Right hindlimb (tissue), 1 donor: ENCODE measurements at places on chromosomes 16 and 17.

GRCh38 chr17:64148017-64148631 lies 18.2 kb upstream of the ERN1 start:
- no peak for DNase-seq

GRCh38 chr17:72165192-72165866 lies 44.5 kb downstream of the SOX9 start:
- DNase-seq = no peak

DNA sequence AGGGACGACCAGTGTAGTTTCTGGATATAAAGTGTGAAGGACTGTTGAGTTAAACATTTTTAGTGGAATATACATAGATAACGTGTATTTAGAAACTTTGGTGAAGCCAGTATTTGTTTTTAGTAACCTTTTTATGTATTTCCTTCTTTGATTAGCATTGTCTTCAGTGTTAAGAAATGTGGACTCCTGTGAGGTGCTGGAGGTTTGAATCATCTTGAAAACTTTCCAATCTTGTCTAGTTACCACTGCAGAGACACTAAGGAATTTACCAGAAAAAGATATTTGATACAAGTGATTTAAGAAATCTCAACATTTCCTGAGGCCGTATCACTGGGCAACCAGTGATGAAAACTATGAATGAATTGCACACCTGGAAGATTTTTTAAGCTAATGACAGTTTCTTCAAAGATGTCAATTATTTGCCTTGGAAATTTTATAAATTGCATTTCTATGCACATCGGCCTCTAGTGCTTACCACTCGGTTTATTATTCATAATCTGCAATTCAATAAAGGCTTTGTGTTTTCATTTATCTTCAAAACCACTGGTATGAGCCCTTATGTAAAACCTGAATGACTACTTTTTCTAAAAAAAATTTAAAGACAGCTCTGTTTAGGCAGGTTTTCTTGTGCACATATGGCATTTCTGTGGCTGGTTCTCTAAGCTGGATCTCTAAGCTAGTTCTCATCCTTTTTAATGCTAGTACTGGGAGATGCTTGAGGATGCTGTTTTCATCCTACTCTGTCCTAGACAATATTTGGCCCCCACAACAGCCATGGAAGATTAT lies 31.4 kb upstream of the ADCY7 start:
- DNase-seq = no peak

GRCh38 chr16:57152096-57153093 lies 33.4 kb downstream of the PSME3IP1 start:
- no peak for DNase-seq

DNA sequence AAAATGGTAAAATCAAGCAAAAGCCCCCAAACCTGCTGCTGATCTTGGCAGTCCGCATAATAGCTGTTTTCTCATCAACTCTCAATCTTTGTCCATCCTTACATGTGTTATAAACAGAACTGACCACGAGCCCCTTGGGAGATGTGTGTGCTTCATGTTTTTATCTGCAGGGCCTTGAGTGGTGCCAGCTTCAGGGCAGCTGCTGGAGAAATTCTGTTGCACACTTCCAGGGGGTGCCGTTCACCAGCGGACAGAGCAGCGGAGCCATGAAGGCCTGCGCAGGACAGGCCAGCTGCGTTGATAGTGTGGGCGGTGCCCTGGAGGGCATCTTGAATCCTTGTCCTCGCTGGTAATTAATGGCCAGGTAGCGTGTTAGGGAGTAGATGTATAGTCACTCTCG lies 20.1 kb downstream of the MPRIP start:
- DNase-seq = peak; percentile 11

DNA sequence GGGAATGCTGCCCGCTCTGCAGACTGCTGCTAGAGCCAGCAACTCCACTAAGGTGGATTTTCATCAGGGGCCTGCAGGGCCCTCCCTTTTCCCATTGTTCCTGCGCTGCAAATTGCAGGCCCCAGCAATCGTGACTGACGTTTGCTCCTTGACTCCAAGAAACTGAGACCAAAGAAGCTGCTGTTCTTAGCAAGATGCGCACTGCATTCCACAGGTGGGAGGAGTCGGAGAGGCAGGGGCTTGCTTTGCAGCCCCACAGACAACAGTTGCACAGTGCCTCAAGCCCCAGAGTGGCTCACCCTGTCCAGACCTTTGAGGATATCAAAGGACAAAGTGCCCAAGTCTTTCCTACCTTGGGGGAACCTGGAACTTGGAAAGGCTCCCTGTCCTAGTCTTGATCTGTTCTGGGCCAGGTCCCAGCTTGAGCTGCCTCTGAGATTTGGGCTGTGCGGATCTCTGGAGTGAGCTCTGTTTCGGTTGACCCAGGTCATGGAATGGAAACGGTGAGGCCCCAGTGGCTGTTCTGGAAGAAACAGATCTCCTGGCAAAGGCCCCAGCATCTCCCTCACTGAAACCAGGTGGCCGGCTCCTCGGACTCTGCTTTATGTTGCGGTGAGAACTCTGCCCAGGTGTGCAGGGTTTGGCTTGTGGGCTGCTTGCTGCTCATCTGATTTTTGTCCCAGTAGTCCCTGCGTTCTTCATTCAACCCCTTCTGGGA lies 24.9 kb downstream of the PLCD3 start:
- peak; percentile 57 for DNase-seq

DNA sequence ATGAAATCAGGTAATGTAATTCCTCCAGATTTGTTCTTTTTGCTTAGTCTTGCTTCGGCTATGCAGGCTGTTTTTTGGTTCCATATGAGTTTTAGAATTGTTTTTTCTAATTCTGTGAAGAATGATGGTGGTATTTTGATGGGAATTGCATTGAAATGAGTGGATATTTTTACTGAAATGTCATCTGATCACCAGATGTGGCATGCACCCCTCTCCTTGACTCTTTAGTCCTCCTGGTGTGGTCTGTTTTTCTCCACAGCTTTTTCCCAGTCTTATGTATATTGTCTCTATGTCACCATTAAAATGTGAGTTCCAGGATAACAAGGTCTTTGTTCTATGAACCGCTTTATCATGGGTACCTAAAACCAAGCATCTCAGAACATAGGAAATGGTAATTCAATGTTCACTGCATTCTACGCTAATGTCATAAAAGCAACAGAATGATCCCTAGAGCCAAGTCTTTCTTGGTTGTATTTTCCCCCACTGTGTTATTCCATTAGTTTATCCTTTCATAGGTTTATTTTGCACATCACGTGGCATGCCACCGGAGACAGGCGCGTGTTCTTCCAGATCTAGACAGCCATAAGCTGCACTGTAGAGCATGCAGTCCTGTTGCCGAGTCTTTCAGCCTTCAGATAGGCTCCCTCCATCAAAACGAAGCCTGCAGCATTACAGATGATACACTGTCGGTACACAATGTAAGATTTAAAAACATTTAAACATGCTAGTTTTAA lies 172.5 kb downstream of the RPTOR start:
- DNase-seq = no peak

GRCh38 chr16:55747785-55748184 lies 85.1 kb downstream of the CES1 start:
- DNase-seq = no peak

DNA sequence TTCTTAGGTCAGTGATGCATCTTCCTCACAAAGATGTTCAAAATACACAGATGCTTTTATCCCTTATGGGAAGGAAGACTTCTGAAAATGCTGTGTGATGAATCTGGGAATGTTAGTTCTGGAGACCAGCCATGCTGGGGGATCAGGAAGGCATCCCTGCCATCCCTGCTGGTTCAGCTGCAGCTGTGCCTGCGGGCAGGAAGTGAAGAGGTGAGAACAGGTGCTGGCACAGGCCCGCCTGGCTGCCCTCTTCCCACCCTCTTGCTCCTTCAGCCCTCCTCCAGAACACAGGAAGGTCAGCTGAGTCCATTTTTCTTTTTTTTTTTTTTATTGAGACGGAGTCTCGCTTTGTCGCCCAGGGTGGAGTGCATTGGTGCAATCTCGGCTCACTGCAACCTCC lies 15.2 kb downstream of the RAB11FIP3 start:
- DNase-seq = peak; percentile 58

- DNase-seq = no peak
Measured at GRCh38 chr17:2093349-2093748, 38.4 kb downstream of the HIC1 start.

DNA sequence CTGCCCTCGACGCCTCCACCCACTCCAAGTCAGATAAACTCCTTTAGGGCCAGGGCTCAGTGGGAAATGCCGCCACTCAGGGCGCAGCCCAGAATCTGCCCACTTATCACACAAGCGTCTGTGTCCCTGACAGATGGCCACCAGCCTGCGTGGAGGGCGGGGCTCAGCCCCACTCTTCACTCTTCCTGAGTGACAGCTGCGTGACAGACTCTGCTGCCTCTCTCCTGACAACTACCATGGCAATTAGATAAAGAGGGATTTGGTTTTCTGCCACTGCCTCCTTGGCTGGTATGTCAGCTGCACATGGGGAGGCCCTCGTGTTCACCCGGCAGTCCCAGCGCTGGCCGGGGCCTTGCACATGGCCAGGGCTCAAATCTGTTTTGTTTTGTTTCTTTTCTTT lies 96.2 kb downstream of the RTN4RL1 start:
- DNase-seq = no peak

- peak; percentile 42 for DNase-seq
Measured at GRCh38 chr17:74235040-74235581, 21.7 kb downstream of the TTYH2 start.

- DNase-seq = no peak
Measured at GRCh38 chr17:8700546-8700945, 44.1 kb downstream of the CCDC42 start.

DNA sequence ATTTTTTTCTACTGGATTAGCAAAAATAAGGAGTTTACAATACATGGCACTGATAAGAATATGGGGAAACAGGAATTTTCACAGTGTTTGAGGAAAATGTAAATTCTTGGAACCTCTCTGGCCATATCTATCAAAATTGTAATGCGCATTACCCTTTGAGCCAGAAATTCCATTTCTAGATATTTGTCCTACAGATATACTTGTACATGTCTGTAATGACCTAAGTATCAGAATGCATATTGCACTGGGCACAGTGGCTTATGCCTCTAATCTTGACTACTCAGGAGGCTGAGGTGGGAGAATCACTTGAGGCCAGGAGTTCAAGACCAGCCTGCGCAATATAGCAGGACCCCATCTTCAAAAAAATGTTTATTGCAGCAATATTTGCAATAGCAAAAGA lies 25.8 kb upstream of the HAS3 start:
- no peak for DNase-seq

DNA sequence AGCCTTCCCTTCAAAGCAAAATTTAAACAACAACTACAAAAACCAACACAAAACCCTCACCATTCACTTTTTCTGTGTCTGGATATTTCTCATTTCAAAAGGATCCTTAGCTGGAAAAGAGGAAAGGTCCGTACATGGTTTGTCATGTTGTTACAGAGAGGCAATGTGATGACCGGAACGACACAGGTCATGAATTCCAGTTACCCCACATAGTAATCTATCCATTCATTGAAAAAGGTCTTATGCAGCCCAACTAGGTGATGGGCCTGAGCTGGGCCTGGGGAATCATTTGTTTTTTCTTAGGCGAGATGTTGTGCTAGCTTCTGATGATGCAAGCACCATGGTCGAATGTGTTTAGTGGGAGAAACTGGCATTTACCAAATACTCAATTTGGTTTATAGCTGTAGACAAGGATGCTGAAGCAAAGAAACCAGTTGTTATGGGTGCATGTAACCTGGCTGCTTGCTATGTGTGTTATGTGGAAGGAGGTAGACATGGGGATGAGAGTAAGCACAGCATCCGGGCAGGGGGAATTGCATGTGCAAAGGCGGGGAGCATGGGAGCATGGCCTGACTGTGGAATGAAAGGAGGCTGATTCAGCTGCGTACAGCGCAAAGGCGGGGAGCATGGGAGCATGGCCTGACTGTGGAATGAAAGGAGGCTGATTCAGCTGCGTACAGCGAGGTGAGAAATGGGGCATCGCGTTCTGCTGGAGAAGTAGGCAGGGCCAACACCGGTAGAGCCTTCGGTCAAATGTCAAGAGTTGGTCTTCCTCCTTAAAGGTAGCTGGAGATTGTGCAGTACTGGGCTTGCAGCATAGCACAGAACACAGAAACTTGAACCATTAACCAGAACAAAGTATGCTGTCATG lies 269.7 kb upstream of the MAF start:
- DNase-seq = no peak
